Glutamatergic neuron (in vitro differentiated cells): ENCODE measurements at places on chromosomes 7 and 10. TPM values are rescaled to one million over a fixed set of nuclear protein-coding genes. Genes with fewer than 3 reads are reported as not detected.

DNA sequence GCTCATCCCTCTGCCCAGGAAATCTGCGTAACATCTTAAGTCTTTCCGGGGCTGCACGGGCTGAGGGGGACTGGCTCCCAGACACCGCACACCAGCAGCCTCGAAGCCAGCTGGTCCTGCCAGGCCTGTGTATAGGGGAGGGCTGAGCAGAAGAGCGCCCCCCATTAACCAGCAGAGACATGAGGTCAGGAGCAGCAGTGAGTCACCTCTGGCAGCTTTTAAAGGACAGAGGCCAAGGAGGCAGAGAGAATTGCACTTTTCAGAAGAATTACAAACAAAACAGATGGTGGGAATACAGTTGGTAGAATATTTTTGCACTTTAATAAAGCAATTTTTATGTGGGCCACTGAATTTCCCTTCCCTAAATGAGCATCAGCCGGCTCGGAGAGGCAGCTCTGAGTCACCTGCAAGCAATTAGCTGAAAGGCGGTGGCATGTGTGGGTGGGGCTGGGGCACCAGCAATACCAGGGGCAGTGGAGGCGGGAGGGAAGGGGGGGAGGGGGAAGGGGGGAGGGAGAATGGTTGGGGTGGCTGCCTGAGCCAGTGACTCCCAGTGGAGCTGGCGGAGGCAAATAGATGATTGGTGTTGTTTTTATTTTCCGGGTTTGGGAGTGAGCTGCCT lies 39.1 kb downstream of the GOLGA7B start:
- DNase-seq: no peak

EXOSC1 gene
- total RNA-seq: 27.1 TPM

DNA sequence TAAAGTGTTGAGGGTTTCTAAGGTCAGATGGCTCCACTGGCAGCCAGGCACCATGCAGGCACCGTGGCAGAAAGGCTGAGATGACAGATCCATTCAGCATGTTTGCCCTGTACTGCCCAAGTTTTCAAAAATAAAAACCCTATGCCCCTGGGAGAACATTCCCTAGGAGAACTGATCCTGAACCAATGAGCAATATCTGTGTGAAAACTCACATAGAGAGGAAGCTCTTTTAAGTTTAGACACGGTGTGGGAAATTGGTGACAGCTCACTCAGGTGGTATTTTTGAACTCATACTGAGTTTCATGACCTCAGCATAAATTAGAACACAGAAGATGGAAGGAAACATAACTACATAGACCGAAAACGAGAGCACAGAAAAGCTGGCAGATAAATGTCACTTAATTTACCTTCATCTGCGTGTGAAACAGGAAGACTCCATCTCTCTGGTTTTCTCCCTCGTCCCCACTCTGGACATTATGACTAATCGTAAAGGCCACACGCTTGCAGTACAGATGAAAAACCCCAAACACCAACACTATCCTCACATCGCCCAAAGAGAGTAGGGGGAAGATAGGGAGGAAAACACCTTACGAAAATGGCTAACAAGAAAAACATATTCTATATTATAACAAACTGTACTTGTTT lies 127.8 kb downstream of the ICA1 start:
- no peak for DNase-seq

CREB5 gene
- total RNA-seq: 50.4 TPM

DNA sequence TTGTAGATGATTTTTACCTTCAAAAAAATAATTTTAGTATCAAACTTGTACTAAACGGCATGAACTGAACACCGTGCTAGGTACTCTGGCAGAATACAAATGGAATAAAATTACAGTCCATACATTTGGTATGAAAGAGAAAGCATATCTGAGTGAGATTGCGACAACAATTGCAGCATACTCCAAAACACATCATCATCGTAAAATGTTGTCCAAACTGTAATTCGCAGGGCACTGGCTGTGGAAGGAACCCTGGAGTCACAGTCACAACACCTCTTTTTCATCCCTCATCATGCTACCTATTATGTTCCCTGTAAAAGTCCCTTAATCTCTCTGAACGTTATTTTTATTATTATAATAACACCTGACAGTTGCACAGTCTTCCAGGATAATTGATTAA lies 13.5 kb downstream of the CREM start:
- DNase-seq: no peak

- DNase-seq: no peak
Observed at GRCh38 chr7:111138586-111138985, 47.7 kb downstream of the LRRN3 start.

GRCh38 chr7:141701489-141702046 lies 398 bp downstream of the DENND11 start:
- DNase-seq: peak; percentile 63

GRCh38 chr10:29535012-29535777 lies 99.6 kb downstream of the SVIL start:
- DNase-seq: peak; percentile 85

DNA sequence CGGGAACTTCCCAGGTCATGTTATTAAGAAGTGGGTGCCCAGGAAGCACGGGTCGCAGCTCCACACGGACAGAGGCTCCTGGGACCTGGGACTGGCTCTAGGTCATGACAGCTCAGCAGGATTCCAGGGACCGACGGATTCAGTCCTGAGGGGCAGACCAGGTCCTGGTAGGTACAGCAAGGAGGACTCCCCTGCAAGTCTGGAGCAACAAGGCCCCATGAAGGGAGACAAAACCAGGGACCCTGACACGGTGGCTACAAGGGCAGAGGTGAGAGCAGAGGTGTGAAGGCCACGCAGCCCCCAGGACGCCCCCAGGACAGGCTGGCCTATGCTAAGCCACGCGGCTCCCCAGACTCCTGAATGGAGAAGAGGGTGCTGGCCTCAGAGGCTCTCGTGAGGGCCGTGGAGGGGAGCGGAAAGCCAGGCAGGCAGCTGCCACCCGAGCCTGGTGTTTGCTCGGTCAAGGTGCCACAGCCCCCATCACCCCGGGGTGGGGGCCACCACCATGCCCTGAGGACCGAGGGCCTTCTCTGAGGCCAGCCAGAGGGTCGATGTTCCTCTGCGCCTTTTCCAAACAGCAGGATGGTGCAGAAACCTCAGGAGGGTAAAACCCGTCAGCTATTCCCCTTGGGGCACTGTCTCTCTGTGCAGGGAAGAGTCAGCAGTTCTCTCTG lies 348.9 kb downstream of the PTPRN2 start:
- no peak for DNase-seq

DNA sequence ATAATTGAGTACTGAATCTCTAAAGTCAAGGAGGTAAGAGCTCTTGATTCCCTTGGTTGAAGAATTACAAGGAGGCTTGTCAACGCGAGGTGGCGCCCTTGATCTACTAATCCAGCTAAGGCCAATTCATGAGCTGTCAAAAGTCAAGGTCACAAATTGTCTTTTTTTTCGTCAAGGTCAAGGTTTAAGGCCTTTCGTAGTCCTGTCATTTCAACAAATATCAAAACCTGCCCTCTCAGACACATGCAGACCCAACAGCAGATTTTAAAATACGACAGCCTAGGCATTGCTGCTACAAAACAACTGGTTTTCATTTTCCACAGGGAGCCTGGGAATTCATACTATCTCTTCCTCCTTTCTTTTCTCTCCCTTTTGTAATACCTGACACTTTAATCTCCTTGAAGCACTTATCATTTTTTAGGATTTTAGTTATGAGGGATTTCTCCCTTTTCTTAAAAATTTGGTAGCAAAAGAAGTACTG lies 3.6 kb downstream of the HOXA13 start:
- DNase-seq: peak; percentile 89

TEX47 gene
- total RNA-seq: not detected

UCMA gene
- total RNA-seq: not detected

- no peak for DNase-seq
Observed at GRCh38 chr7:107007892-107008287, 36.6 kb upstream of the PRKAR2B start.

ADAM12 gene
- total RNA-seq: 18.4 TPM

DNA sequence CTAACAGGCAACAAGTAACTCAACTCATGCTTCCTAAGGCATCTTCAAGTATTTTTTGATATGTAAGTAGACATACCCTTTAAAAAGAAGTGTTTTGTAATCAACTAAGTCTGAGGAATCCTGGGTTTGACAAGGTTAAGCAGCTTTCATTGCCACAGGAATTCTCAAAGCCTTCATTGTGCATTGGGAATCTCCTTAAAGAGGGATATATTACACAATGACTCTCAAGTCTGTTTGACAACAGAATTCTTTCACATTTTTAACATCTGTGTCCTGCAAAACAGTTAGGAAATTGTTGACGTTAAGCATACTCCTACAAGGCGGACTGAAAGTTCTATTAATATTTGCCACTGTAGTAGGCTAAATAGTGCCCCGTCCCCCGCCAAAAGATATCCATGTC lies 71.4 kb downstream of the SGMS1 start:
- no peak for DNase-seq

WEE2 gene
- total RNA-seq: not detected

DNA sequence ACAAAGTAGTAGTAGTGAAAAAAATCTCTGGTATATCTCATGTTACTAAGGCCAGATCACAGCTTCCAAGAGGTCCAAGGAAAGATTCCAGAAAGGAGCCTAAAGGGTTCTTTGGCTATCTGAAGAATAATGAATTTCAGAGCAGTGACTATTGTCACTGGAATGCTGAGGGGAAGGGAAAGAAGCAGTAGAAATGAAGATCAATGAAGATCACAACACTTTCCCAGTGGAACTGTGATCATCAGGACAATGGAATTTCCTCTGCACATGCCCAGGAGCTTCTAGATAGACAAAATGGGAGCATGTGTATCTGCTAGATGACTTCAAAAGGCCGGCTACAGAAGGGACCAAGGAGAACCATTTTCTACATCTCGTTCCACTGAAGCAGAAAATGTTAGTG lies 219.5 kb upstream of the PHYHIPL start:
- no peak for DNase-seq

ZNF248 gene
- total RNA-seq: 11.1 TPM

- no peak for DNase-seq
Observed at GRCh38 chr10:86598151-86598550, 56.2 kb upstream of the OPN4 start.

DNA sequence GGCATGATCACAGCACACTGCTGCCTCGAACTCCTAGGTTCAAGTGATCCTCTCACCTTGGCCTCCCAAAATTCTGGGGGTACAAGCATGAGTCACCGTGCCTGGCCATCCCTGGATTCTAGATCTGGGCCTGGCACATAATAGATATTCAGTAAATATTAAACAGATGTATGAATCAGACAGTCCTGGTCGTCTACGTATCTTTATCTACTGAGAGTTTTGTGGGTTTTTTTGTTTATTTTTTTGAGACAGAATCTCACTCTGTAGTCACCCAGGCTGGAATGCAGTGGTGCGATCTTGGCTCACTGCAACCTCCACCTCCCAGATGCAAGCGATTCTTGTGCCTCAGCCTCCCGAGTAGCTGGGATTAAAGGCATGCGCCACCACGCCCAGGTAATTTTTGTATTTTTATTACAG lies 24.3 kb upstream of the ITGB1 start:
- DNase-seq: no peak

GRCh38 chr10:93762979-93763391 lies 5.2 kb downstream of the LGI1 start:
- no peak for DNase-seq

- no peak for DNase-seq
Observed at GRCh38 chr7:41874201-41874785, 171.4 kb upstream of the INHBA start.

DNA sequence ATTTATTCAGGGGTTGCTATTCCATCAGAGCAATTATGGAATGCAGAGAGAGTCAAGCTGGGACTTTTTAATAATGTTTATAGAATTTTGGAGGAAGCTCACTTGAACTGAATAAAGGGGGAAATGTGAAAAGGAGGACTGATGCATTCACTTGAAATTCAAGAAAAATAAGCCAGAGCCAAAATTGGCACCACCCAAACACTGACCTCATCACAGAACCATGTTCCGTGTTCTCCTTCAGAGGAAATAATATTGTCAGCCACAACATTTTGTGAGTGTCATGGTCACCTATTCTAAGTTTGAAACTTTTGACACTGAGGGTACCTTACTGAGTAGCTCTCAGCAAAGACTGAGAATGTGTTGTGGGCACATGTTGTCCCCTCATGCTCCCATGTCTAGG lies 207.0 kb downstream of the ANK3 start:
- DNase-seq: no peak

FGFR2 gene
- 7.4 TPM for total RNA-seq

NKX1-2 gene
- 0.59 TPM for total RNA-seq

GRCh38 chr10:96829029-96829773 lies 2.9 kb upstream of the LCOR start:
- DNase-seq: no peak

SFRP5 gene
- not detected for total RNA-seq

OPN4 gene
- total RNA-seq: not detected

- DNase-seq: no peak
Observed at GRCh38 chr7:113338071-113338696, 219.8 kb upstream of the SMIM30 start.

- DNase-seq: no peak
Observed at GRCh38 chr7:49527182-49527581, 246.3 kb upstream of the VWC2 start.

DNA sequence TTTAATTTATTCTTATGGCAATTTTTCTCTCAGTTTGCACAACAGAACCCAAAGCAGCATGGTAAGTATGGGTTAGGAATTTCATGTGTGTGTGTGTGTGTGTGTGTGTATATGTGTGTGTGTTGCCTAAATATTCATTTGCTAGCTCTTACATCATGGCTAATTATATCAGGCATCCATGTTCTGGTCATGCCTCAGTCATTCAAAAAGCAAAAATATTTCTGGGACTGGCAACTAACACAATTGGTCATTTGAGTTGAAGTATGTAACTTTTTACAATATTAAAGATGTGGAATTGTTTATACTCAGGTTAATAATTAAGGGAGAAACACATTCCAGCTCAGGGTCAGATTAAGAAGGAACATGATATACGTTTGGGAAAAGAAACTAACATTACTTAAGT lies 67.6 kb upstream of the PHYHIPL start:
- no peak for DNase-seq

ZP3 gene
- total RNA-seq: 3.4 TPM

ADRB1 gene
- total RNA-seq: not detected

- DNase-seq: no peak
Observed at GRCh38 chr10:76354212-76354738, 922.9 kb downstream of the LRMDA start.

DNA sequence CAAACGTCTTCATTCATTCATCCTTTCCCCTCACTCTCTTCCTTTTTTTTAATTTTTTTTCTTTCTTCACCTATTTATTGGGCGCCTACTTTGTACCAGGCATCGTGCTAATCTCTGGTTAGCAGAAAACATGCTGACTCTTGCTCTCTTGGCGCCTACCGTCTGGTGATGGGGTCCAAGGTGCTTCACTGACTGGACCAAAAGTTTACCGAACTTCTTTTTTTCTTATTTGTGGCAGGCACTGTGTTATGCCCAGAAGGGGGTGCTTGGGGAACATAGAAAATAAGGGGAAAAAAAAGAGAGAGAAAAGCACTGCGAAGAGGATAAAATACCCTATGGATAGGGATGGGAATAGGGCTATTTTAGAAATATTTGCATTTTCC lies 505 bp upstream of the FAM204A start:
- no peak for DNase-seq

AKR1C4 gene
- total RNA-seq: not detected

HKDC1 gene
- total RNA-seq: not detected

SFTPA1 gene
- not detected for total RNA-seq

TAS2R5 gene
- total RNA-seq: 1.3 TPM

RNF133 gene
- not detected for total RNA-seq

PDE6C gene
- total RNA-seq: not detected

GRCh38 chr10:95423164-95424005 lies 132.6 kb upstream of the PDLIM1 start:
- DNase-seq: no peak

- DNase-seq: no peak
Observed at GRCh38 chr7:116393654-116394053, 105.9 kb upstream of the CAV2 start.
